ENCODE measurements at places on chromosomes 7 and 10.

- no peak for DNase-seq
Measured at GRCh38 chr7:140200061-140200989, 23.5 kb upstream of the KDM7A start.

DNA sequence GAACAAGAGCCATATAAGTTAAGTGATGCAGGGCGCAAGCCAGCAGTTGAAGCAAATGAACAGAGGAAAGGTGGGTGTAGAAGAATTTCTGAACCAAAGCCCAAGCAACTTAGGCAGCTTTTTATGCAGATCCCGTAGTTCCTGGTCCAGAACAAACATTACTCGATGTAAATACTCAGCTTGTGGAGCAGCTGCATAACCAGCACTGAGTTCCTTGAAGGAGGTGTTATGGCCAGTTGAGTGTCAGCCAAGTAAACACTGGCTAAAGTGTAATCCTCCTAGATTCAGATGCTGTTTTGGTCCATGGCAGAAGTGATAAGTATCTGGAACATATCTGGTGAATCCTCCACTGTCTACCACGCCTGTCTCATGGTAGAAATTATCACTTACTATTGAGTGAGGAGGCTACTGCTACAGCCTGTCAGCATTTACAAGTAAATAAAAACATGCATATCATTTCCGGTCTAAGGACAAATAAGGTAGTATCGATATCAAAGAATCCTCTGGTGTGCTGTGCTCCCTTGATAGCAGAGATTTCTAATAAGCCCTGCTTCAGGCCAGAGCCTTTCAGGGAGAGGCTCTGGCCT lies 213.9 kb downstream of the DYNC1I1 start:
- no peak for DNase-seq

GRCh38 chr10:123551259-123551658 lies 114.9 kb upstream of the GPR26 start:
- no peak for DNase-seq

DNA sequence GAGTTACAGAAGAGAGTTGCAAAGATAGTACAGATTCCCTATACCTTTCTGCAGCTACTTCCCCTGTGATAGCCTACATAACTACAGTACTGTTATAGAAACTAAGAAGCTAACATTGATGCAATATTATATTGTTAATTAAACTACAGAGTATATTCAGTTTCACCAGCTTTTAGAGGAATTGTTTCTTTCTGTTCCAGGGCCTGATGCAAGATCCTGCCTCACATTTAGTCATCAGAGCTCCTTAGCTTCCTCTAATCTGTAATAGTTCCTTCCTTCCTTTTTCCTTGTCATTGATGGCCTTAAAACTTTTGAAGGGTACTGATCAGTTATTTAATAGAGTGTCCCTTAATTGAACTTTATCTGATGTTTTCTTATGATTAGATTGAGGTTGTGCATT lies 56.8 kb downstream of the SDHAF3 start:
- DNase-seq, result peak; percentile 65

DNA sequence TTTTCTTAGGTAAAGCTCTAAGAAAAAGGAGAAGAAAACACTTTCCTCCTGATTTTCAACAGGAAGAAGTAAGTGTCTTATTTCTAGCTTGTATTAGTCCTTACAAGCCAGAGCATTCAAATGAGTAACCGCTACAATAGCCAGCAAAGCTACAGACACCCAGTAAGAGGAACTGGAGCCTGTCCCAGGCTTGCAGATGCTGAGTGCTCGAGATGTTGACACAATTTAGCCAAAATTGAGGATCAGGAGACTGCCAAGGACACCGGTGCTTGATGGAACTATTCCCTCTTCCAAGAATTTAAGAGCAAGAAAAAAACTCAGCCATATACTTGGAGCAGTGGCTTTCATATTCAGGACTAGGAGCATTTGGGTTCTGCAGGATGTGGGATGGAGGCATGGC lies 149.3 kb upstream of the DPP6 start:
- peak; percentile 80 for DNase-seq

DNA sequence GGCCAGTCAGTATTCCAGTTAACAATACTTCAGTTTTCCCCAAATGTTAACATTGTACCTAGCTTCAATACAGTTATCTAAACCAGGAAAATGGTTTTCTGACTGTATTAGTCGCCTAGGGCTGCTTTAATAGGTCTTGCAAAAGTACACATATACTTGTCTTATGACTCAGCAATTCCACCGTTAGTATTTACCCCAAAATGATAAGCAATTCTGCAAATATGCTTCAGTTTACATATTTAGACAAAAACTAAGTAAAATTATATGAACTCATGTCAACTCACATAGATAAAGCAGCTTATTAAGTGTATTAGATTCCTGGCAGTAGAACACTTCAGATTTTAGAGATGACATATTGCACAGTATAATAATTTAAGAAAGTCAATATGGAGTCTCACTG lies 363.3 kb downstream of the ARL4A start:
- no peak for DNase-seq

GRCh38 chr7:157568770-157569584 lies 232.2 kb downstream of the DNAJB6 start:
- peak; percentile 71 for DNase-seq

DNA sequence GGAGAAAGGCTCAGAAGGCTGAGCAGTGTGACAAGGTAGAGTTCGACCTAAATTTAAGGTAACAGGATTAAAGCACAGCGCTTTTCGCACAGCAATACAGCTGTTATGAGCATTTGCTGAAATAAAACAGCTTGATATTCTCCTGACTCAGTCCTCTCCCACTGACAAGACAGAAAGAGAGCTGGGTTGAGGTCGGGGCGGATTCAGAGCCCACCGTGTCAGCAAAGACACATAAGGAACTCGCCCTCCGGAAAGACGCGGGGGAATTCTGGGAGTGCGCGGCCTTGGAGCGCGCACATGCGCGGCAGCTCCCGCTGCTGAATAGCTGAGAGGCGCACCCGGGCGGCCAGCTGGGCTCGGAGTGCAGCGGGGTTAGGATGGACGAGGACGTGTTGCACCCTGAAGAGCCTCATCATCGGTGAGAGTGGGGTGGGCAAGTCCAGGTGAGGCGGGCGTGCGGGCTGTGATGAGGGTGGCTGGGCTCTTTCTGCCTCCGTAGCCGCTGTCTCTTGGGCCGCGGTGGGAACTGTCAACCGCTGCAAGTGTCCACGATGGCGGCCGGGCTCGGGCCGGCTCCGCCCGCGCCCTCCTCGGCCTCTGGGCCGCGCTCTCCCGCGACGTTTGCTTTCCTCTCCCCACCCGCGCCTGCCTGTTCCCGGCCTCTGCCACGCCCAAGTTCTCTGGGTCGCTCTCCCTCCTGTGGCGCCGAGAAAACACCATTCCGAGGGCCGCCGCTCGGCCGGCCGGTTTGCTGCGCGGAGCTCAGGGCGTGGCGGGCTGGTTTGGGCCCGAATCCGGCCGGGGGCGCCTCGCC lies 120.6 kb downstream of the LYZL1 start:
- peak; percentile 59 for DNase-seq

DNA sequence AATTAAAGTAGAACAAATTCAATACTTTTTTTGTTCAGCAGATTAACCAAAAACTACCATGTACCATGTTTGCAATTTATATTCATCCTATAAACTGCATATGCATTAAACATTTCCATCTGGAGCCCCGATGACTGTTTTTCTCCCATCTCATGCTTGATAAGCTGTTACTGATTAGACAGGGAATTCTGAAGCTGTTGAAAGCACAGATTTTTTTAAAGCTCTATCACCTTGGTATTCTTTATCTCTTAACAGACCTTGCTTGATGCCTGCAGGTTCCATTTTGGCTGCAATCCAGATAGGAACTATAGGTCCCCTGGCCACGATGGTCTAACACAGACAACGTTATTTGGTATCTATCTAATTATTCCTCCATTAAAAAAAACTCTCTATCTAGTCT lies 961.7 kb downstream of the CNTNAP2 start:
- no peak for DNase-seq

- DNase-seq, result peak; percentile 33
Measured at GRCh38 chr10:101968940-101969321, 87.0 kb downstream of the ARMH3 start.

- peak; percentile 36 for DNase-seq
Measured at GRCh38 chr7:128045766-128046165, 14.5 kb upstream of the LRRC4 start.

GRCh38 chr10:71218046-71218650 lies 5.8 kb downstream of the UNC5B start:
- DNase-seq, result no peak

DNA sequence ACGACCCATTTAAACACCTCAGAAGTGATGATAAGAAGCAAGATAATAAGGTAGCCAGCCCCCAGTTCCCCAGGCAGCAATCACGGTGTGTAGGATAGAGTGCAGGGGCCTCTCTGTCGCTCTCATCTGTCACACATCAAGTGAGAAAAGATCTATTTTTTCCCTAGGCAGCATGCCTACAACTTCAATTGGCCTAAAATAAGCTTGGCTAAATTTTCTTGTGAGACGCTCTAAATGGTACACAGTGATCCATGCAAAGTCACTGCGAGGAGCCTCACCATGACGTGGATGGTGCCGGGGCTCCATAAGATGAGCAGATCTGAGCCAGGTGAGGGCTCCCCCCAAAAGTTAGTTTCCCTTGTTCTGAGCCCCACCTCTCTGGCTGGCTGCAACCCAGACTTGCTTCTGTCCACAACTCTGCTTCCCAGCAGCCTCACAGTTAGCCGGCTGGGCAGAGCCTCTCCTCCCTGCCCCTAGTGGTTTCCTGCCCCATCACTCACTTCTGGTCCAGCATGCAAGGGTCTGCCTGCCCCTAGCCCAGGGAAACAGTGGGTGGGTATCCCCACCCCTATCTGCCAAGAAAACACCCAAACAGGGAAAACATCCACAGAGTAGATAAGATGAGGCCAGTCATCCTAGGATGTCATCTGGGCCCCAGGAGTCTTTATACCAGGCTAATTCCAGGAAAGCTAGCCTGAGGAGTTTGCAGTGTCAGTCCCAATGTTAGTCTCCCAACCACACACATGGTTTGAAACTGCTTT lies 342.1 kb downstream of the GRID1 start:
- no peak for DNase-seq

GRCh38 chr7:1101563-1102431 lies 13.9 kb downstream of the GPER1 start:
- DNase-seq, result no peak

GRCh38 chr7:117780832-117781231 lies 92.4 kb downstream of the CTTNBP2 start:
- DNase-seq, result peak; percentile 4

DNA sequence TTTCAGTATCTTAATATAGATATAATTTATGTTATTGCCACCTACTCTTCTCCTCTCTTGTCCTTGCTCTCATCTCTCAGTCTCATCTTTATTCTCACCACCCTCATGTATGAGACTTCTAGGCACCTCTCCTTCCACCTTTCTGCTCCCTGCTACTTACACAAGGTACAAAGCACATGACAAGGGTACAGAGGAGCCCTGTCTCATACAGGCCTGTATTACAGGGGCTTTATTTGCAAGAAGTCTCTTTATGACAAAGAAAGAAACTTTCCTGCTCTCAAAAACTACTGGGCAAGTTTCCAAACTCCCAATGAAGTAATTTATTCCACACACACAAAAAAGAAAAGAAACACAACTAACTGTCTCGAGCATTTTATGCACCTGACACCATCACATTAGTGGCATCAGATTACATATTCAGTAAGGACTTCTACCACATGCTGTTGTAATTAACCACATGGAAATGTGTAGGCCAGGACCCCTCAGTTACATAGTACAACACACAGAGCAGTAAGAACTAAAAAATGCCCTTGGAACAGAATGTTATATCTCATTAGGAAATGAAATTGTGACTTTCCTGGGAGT lies 253.1 kb downstream of the FZD1 start:
- DNase-seq, result no peak

GRCh38 chr7:134636008-134636449 lies 10.6 kb upstream of the BPGM start:
- no peak for DNase-seq

- peak; percentile 10 for DNase-seq
Measured at GRCh38 chr7:68107968-68108367, 1111.3 kb downstream of the TYW1 start.

DNA sequence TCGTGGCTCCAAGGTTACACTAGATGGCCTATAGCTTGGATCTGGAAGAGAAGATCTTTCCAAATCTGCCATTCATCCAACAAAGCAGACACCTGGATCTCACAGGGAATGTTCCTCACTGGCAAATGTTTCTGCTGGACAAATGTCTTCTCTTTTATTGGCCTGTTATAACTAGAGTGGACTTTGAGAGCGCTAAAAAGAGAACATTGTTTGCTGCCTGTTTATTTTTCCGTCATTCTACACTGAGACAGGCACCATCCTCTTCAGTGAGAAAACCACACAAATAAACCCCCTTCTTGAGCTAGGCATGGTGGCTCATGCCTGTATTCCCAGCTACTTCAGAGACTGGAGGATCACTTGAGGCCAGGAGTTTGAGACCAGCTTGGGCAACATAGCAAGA lies 206.9 kb downstream of the CREB5 start:
- no peak for DNase-seq

DNA sequence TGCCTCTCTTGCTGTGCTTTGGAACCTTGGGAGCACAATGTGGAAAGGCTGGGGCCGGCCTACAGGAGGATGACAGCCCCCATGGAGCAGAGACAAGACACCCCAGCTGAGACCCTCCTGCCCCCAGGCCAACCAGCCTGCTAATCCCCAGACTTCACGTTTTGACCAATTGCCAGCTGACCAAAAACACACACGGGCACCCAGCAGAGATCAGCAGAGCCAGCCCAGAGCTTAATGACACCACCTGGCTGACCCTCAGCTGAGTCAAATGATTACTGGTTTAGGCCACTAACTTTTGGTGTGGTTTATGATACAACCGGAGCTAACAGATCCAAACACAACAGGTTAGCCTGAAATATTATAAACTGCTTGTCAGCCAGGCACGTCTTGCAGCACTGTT lies 111.2 kb upstream of the KIF5B start:
- no peak for DNase-seq
